ENCODE measurements at places on chromosomes 13 and 19.

DNA sequence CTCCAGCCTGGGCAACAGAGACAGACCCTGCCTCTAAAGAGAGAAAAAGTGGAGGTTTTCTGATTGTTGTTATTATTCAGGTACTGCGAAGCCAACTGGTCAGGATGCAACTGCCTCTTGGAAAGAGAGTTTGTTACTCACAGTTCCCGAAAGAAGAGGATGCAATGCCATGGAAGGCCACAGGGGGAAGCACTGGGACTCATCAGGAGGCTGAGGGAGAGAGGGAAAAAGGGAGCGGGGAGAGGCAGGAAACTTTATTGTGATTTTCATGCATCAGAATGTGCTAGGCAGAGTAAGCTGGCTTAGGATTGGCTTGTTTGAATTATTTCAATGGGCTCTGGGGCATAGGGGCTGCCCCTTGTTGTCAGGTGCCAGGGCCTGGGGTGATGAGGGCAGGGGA lies 27.6 kb downstream of the MYO9B start:
- DNase-seq: no peak

GRCh38 chr13:21060338-21061028 lies 903 bp downstream of the LATS2 start:
- DNase-seq: no peak

DNA sequence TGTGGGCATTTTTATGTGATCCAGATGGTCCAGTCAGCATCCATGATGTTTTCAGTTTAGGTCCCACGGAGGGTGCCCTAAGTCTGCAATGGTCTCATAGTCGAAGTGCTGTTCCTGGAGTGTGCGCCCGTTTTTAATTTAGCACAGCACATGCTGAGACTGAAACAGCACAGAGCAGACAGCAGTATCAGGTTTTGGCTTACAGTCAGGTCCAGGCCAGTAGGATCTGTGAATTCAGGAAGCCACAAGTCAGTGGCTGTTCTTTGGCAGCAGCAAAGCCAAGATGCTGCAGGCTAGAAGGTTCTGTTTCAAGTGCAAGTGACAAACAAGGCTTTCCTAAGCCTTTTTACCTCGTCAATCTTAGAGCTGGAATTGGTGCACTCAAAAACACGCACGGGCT lies 18.3 kb downstream of the FBXO27 start:
- DNase-seq: no peak

DNA sequence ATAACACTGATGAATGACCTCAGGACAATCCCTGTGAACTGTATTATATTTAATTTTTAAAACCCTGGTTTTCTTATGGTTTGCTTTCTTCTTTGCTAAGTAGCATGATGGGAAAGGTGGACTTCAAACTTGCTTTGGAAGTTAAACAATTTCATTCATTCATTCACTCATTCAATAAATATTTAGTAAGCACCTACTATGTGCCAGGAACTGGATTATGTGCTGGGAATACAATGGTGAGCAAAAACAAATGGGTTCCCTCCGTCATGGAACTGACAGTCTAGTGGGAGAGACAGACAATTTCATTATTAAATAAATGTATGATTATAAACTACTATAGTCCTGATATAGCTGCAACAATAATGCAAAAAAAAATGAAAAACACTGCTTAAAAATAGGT lies 70.3 kb downstream of the USP12 start:
- no peak for DNase-seq

- no peak for DNase-seq
Measured at GRCh38 chr13:31827707-31828106, 88.4 kb downstream of the RXFP2 start.

DNA sequence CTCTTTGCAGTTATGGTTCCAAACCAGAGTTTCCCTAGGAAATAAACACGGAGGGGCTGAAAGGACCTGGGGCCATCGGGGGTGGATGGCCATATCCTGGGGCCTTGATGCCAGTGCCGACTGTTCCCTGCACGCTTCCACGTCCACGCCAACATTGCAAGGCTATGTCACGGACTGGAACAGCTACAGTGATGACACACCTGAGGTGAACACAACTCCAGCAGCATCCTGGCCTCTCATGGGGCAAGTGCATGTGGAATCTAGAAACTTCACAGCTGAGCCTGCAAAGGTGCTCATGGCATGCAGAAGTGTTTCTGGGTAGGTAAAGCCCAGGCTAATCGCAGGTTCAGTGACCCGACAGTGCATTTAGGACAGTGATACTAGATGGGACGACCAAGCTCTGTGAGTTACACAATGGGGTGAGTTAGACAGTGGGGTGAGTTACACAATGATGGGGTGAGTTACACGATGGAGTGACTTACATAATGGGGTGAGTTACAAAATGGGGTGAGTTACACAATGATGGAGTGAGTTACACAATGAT lies 52.0 kb upstream of the GAS6 start:
- DNase-seq: no peak

DNA sequence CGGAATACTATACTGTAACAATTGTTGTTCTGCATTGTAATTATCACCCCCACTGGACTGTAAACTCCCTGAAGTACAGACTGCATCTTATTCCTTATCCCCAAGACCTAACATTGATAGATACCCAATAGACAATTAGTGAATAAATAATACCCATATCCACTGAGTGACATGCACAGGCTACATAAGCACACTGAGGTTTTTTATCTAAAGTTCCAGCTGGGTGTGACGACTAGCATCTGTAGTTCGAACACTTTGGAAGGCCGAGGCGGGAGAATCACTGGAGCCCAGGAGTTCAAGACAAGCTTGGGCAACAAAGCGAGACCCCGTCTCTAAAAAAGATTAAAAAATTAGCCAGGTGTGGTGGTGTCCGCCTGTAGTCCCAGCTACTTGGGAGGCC lies 2.5 kb downstream of the KPNA3 start:
- no peak for DNase-seq

DNA sequence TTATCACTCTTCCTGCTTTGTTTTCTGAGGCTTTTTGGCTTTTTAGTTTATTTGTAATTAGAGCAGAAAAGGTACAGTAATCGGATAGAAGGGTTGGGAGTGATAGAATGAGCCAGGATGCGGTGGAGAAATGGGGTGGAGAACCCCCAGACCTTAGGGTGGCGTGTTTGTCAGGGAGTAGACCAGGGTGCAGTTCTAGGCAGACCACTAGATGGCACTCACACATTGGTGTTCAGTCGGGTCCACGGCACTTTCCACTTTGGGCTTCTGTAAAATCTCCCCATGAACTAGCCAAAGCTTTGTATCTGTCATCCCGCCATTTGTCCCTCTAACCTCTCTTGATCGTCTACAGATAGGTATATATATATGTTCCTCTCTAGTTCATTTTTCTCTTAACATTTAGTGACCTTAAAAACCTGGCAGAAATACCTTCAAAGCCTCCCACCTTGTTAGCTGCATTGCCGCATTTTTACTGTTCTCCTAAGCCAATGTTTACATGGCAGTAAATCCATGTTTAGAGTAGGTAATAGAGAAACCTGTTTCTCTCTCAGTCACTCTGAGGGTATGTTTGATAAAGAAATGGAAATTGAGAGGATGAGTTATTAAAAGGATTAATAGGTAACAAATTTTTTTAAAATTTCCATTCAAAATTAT lies 154.9 kb downstream of the TM9SF2 start:
- DNase-seq: peak; percentile 91

DNA sequence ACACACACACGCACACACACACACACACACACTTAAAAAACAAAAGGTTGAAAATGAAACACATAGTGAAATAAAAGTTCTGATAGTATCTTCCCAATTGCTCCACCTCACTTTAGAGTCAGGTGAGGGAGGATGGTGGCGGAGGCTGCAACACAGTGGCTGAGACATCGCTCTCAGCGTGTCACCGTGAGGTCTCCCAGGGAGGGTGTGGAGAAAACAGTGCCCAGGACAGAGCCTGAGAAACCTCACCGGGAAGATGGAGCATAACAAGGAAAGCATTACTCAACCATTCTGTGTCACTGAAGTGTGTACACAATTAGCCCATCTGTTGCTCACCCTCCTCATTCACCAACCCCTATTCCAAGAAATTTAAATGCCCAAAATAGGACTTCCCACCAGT lies 111.4 kb upstream of the USP29 start:
- DNase-seq: no peak

DNA sequence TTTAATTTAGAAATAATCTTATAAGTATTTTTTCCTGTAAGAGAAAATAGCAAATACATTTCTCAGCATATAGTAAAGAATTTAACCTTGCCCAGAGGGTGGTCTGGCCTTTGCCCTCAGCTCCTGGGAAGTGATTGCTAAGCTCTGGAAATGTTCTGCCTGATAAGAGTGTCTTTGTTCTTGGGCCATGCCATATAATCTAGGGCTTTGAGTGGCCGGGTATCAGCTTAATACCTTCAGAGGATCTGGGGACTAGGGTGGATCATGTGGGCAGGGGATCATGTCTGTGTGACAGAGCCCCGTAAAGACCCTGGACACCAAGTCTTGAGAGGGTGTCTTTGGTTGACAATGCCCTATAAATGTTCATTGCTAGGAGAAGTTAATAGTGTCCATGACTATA lies 1032.4 kb upstream of the MIR17HG start:
- no peak for DNase-seq

DNA sequence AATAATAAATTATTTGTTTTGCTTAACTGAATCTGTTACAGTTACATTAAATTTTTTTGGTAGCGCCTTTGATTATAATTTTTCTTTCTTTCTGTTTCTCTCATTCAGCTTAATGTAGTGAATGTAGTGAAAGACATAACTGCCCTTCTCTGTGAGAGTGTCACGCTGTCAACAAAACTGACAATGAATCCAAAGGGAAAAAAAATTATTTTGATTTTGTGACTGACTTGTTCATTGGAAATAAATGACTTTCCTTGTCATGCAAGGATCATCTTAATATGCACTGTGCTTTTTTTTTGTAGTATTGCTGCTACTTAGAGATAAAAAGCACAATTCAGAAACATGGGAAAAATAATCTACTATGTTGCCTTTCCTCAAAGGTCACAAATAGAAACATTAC lies 1196.4 kb downstream of the PCDH17 start:
- DNase-seq: no peak

GRCh38 chr13:85659493-85659892 lies 139.7 kb downstream of the SLITRK6 start:
- no peak for DNase-seq

GRCh38 chr13:74090869-74091605 lies 43.2 kb downstream of the KLF12 start:
- no peak for DNase-seq

GRCh38 chr19:46902402-46902766 lies 41.6 kb downstream of the ARHGAP35 start:
- DNase-seq: no peak

- no peak for DNase-seq
Measured at GRCh38 chr19:13190781-13191540, 40.8 kb downstream of the IER2 start.

- no peak for DNase-seq
Measured at GRCh38 chr13:108781312-108781711, 151.9 kb downstream of the MYO16 start.

- DNase-seq: no peak
Measured at GRCh38 chr19:29510701-29511265, 15.0 kb upstream of the VSTM2B start.

DNA sequence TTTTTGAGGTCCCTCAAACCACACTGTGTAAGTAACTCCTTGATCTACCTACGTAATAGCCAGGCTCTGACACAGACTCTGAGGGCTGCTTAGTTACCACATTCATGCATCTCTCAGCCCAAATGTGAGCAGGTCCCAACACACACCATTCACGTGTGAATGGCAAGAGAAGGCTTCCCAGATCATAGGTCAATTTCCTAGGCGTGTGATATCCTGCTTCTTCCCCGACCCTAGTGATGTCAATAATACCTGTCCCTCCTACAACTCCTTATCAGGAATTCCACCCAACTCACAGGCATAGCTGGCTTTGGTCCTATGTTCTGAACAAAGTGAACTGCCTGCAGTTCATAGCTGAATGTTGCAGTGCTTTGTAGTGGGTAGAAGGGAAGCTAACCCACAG lies 334.5 kb downstream of the RFC3 start:
- DNase-seq: no peak

- DNase-seq: no peak
Measured at GRCh38 chr13:32426191-32426989, 1.5 kb downstream of the N4BP2L1 start.

GRCh38 chr19:50796634-50797428 lies 6.6 kb downstream of the ACP4 start:
- no peak for DNase-seq

DNA sequence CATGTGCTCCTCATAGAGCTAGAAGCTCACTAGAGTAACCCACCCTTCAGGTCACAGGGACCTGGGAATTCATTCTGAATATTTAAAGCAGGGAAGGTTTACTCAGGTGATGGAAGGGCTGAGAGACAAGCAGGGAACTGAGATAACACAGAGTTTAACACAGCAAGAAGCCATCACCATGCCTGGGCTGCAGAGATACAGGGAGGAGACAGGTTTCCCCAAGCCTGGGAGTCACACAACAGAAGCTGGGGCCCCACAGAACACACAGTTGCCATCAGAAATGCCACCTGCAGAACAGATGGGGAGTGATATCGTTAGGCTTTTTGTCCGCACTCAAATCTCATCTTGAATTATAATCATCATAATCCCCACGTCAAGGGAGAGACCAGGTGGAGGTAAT lies 7.9 kb upstream of the CYSLTR2 start:
- no peak for DNase-seq

DNA sequence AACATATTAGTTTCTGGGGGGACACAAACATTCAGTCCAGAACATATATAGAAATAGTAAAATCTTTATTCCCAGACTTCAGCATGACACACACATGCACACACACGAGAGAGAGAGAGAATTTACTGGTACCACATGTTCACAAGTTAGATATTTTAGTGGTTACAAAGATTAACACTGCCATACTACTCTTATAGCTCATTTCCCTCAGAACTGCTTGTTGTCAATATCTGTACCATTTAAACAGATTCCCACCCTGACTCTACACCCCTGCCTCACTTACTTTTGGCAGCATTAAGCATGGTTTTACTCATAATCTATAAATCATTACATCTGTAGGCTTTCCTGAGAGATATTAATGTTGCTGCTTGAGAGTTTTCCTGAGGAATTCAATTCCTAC lies 524.7 kb upstream of the HTR2A start:
- DNase-seq: no peak

- DNase-seq: no peak
Measured at GRCh38 chr13:29924482-29925350, 74.3 kb upstream of the UBL3 start.

GRCh38 chr13:111948281-111948680 lies 118.7 kb upstream of the SOX1 start:
- no peak for DNase-seq

GRCh38 chr19:55590617-55591016 lies 8.7 kb downstream of the FIZ1 start:
- no peak for DNase-seq

- no peak for DNase-seq
Measured at GRCh38 chr13:94758436-94758960, 46.2 kb upstream of the SOX21 start.

Data from NCI-H1694 treated with DMSO at 0.1 percent for 48 hours (cell line).